ENCODE measurements at places on chromosomes 4 and X.

GRCh38 chr4:3807822-3808496 lies 41.8 kb downstream of the ADRA2C start:
- DNase-seq, result no peak

DNA sequence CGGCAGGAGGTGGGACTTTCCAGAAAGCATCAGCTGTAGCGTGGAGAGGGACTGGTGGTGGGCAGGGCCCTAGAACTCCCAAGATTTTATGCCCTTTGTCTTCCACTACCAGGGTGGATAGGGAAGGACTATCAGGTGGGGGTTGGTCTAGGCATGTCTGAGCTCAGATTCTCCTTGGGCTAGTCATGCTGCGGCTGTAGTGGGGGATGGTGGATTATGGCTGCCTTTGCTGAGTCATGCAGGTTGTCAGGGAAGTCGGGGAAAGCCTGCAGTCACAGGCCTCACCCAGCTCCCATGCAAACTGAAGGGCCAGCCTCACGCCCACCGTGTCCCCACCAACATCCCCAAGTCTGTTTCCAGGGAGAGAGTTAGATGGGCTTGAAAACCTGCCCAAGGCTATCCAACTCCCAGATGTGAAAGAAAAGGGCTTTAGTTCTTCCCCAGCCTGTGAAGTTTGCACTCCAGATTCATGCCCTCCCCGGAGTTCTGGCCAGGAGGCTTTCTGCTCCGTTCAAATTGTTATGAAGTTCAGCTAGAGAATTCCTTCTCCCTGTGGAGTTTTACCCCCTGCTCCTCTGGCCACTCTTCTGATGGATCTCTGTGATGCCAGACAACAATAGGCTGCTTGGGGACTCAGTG lies 13.4 kb upstream of the MEPE start:
- DNase-seq, result no peak

GRCh38 chr4:58669783-58670182 lies 1559.6 kb upstream of the IGFBP7 start:
- no peak for DNase-seq

DNA sequence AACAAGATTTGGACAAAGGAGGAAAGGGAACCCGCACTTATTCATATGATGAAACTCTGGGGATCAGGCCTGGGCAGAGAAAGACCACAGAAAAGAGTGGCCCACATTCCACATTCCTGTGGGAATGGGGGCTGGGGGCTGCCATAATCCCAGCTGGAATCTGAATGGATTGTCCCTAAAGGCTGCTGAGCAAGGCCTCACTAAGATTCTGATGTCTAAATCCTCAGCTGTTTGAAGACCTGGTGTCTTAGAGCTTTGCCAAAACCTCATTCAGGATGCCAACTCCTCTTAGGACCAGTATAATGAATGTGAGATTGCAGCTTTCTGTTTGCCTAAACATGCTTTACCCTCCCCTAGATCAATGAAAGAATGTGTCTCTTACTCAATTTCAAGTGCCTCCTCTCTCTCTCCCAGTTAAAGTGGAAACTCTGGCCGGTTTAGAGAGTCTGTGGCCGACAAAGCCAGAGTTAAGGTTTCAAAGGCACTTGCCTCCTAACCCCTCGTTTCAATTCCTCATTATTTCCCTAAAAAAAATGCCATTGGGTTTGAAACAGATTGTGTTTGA lies 33.3 kb upstream of the GPC4 start:
- no peak for DNase-seq

- DNase-seq, result no peak
Observed at GRCh38 chr4:113013751-113014150, 35.7 kb upstream of the ANK2 start.

GRCh38 chrX:135543924-135544323 lies 23.5 kb downstream of the INTS6L start:
- no peak for DNase-seq

DNA sequence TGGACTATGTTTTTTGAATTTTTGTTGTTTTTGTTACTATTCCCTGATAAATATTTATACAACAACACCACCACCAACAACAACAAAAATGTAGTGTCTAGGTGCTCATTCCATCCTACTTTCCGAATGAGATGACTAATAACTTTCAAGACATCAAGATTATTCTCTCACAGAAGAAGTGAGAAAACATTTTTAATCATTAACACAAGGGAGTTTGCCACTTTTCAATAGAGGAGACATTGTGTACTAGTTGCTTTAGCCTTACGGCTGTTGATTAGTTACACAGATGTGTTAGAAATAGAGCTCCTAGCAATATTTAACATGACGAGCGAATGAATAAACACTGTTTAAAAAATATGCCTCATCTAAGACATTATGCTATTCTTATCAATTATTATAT lies 898.8 kb downstream of the C4orf33 start:
- DNase-seq, result no peak

- DNase-seq, result no peak
Observed at GRCh38 chr4:150997141-150997540, 17.9 kb downstream of the LRBA start.

GRCh38 chrX:54825716-54826438 lies 18.3 kb downstream of the MAGED2 start:
- no peak for DNase-seq

DNA sequence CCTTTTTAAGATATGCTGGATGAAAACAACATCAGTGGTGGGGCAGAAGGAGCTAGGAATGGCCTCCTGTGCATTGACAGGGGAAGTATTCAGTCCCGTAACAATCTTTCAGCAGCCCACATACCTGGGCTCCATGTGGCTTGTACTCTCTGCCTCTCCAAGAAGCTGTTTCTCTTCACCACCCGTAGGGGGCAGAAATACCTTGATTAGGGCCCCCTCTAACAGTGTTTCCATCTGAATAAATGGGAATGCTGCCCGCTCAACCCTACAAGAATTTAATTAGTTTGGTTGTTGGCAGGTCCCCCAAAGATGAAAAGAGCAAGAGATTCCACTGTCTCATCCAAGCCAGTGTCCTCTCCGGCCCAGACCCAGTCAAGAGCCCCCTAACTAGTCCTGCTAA lies 155.2 kb downstream of the SMIM20 start:
- no peak for DNase-seq

DNA sequence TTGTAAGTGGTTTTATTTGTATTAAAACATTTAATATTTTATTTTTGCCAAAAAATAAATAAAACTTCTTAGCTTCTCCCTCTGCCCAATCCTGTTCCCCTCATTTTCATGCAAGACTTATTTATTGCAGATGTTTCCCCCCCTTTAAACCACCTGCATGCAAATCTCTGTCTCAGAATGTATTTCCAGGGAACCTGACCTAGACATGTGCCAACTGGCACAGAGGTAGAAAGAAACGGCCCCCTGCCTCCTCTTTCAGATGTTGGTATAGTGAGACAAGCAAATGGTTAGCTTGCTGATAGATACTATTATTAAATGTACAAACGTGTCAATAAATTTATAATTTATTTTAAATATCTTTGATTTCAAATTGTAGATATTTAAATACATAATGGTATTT lies 47.1 kb downstream of the KLF3 start:
- no peak for DNase-seq

DNA sequence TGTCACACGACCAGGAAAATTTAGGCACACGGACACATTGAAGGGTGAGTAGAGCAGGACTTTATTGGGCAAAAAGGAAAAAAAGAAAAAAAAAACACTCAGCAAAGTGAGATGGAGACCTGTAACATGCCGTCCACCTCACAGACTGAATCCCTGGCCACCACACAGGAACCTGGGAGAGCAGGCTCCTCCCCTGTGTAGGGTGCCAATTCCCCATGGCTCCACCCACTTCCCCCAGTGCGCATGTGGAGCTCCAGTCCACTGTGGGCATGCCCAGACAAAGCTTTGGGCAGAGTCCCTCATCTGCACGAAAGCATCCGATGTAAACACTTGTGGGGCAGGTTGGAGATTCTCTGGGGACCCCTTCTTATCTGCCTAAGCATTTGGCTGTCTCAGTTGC lies 23.6 kb upstream of the CBR4 start:
- DNase-seq, result no peak

- no peak for DNase-seq
Observed at GRCh38 chr4:98341309-98341708, 80.1 kb downstream of the RAP1GDS1 start.

DNA sequence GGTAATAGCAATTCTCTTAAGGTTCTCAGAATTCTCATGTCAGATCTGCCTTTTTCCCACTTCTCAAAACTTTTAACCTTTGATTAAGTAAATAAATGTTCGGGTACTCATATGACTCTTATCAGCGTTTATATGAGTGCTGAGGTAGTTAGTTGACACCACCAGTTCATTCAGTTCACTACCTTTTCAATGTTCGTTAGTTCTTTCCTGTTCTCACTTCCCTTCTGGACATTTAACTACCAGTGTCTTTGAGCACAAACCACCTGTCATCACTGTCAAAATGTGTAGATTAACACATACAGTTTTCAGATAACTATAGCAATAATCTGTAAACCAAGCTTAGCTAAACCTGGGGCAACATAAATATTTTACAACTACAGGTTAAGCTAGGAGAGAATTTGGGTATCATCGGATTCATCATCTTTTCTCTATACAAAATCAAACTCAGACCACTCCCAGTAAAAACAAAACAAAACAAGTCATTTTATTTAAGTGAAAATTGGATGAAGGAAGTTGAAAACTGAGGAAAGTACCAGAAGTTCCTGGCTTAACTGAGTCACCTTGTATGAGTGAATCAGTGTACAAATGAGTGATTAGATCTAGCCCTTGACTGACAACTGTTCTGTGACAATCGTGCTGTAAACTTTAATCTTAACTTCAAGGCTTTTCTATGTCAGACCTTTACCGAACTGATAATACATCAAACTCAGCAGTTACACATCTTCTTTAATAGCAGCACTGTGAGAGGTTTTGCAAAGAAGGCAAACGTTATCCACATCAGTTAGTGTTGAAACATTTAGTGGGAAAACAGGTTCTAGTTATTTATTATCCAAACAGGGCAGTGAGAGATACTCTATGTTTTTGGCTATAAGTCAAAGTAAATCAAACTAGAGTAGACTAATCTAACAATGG lies 41.9 kb downstream of the ARHGEF38 start:
- DNase-seq, result no peak

- DNase-seq, result no peak
Observed at GRCh38 chrX:13469963-13470684, 99.3 kb upstream of the EGFL6 start.

- no peak for DNase-seq
Observed at GRCh38 chr4:104394406-104395167, 100.1 kb downstream of the CXXC4 start.

- no peak for DNase-seq
Observed at GRCh38 chrX:155876704-155877103, 4.4 kb upstream of the VAMP7 start.

GRCh38 chr4:1266881-1267763 lies 18.2 kb upstream of the CTBP1 start:
- DNase-seq, result no peak

GRCh38 chr4:181143250-181143854 lies 1099.8 kb upstream of the TENM3 start:
- peak; percentile 33 for DNase-seq

DNA sequence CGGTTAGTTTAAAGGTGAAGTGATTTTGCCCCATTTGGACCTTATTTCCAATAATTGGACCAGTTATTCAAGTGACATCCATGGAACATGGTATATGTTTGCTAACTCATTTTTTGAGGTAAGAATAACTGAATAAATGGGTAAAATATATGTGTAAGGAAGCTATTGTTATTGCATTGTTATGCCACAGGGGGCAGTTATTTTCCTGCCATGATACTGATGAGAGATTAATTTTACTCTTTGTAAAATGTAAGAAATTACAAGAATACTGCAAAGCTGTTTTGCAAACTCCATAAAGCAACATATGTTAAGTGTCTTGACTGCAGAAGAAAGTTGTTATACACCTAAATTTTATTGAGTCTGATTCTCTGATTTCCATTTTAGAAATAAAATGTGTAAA lies 114.0 kb downstream of the IL1RAPL1 start:
- no peak for DNase-seq

- DNase-seq, result no peak
Observed at GRCh38 chr4:87545052-87545451, 15.9 kb upstream of the SPARCL1 start.

DNA sequence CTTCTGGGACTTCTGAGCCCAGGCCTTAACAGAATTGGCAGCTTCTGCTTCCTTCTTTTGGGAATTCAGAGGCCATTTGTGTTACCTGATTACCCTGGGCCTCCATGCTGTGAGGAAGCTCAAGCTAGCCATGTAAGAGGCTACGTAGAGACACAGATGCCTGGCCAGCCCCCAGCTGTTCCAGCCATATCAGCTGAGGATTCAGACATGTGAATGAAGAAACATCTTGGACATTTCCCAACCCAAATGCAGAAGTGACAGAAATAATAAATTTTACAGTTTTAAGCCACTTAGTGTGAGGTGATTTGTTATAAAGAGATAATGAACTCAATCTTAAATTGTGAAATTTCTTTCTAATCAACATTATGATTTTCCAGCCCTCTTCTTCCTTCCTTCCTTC lies 18.7 kb upstream of the ZNF827 start:
- no peak for DNase-seq

DNA sequence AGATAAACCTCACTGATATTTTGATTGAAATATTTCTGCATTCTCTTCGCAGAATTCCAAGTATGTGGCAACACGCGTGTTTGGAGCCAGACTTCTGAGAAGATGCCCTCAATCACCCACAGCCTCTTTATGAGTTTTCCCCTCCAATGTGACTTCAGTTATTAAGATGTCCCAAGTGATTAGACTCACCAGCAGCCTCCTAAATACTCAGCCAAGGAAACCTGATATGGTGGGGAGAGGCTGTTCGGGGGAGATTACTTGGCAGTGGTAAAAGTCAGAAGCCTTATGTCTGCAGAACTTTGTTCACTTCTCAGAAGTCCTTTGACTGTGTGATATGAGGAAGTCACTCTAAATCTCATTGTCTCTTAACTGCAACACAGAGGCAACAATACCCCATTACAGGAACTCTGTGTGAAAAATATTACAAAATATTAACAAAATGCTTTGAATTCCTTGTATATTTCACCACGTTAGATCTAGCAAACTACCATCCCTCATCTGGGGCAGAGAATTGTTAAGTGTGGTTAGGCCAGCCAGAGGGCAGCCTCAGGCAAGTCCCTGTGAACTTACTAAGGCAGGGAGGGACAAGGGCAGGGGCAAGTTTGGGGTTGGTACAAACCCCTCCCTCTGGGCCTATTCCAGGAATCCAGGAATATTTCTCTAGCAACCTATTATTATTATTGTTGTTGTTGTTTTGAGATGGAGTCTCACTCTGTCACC lies 151.4 kb upstream of the USP9X start:
- no peak for DNase-seq

DNA sequence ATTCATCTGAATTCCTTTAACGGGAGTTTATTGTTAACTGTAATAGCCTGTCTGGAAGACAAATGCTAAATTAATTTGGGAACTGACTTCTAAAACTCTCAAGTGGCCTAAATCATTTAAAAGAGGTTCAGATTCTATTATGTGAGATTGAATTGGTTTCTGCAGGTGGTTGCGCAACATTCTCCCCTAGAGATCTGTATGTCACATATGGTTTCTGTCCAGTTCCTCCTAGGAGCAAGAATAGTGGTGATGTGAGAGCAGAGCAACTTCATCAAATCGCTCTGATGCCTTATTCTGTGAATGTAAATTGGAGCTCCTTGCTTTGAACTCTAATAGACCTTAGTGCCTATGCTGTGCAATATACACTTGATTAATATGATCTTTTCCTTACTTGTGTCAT lies 144.6 kb upstream of the GPR101 start:
- DNase-seq, result no peak

- DNase-seq, result no peak
Observed at GRCh38 chr4:108346818-108347210, 178.1 kb upstream of the LEF1 start.
